ENCODE measurements at places on chromosomes 2 and 18.

DNA sequence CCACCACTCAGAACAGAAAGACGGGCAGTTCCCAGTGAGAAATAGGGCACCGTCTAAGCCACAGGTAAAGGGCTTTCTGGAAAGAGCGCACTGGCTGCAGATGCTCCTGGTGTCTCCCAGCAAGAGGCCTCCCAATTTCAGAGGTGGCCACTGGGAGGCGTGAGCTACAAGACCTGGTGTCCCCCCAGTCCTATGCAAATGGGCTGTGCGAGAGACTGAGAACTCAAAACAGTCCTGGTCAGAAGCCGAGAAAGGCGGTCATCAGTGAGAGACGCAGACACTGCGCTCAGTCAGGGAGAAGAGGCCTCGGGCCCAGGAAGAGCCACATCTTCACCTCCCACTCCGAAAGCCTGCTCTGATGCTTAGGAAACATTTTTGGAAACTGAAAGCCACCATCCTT lies 179.5 kb downstream of the EIPR1 start:
- DNase-seq: no peak

DNA sequence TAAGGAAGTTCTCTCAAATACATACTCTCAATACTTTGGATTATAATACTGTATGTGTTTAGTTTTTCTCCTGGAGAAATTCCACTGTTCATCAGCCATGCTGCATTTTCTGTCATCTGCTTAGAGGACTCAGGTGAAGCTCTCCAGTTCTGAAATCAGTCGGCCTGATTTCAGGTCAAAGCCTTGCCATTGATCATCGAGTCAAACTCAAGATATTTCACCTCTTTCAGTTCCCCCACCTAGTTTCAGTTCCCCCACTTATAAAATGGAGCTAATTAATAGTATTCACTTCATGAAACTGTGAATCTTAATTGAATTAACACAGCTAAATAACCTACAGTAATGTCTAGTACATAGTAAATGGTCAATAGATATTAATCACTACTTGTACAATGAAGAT lies 75.3 kb upstream of the L3MBTL4 start:
- DNase-seq: no peak

DNA sequence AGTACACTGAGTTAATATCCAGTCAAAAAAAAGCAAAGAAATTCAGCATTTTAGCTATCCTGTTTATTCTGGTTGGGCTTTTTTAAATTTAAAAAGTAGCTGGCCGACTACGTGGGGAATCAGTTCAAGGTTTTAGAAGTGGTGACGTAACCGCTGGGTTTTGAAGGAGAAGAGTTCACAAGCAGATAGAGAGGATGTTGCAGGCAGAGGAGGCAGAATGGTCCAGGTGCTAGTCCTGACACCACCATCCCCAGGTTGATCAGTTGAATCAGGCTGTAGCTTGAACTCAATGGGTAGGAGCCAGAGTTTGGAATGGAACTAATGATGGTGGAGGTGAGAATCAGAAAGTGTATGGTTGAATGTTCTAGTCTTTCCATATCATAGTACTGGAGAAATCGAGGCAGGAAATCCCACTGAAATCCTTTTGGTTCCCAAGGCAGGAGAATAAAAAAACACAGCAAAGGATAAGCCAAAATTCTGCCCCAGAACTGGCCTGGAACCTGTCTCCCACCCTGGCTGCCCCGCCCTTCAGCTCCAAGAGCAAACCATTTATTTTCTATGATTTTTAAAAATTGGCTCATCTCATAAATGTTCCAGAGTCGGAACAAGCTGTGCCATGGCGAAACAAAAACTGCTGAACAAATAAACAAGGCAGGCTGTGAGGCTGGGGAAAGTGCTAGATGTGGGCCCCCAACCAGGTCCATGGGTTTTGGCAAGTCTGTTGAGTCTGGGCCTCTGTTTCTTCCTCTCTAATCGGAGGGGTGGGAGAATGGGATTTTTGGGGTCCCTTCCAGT lies 44.0 kb downstream of the SLC4A1AP start:
- DNase-seq: no peak

GRCh38 chr2:62313449-62314227 lies 117.7 kb downstream of the B3GNT2 start:
- no peak for DNase-seq
